ENCODE measurements at places on chromosomes 12 and 14.

GRCh38 chr12:65720136-65721130, 103.8 kb upstream of the HMGA2 start:
- DNase-seq: no peak

DNA sequence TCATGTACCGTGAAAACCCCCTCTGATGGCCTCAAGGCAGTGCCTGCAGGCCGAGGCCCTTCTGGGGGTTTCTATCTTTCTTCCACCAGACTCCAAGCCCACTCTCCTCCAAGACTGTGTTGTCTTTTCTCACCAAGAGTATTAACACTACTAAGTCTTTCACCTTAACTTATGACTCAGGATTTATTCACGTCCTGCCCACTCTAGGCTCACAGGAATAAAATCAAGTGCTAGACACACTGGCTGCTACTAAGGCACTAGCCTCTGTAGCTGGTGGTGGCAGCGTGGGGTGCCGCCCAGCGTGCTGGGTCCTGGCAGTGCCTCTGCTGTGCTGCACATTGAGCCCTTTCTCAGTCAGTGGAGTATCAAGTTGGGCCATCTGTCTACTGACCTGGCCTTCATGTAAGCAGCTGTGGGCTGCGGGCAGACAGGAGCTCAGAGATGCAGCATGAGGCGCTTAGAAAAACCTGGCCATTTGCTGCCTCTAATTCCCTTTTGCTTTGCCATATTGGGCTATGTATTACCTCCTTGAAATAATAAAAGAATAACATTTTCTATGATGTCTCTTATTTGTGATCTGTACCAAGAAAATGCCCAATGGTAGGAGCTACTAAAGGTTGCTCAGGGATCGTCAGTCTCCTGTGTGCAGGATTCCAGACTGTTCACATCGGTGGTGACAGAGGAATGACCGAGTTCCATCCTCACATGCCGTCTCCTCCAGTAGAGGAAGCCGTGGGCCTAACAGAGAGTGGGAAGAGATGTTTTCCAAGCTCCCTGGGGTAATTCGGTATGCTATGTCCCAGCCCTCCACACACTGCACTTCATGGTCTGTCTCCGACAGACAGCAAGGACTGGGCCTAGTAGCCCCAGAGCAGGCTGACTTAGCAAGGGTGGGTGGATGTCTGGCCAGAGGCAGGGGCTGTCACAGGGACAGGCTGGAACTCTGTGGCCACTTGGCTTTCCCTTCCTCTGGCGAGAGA, 39.9 kb downstream of the MAX start:
- DNase-seq: no peak

GRCh38 chr14:61418746-61419145, 97.4 kb downstream of the PRKCH start:
- DNase-seq: no peak

GRCh38 chr14:60329274-60329673, 80.3 kb downstream of the PPM1A start:
- no peak for DNase-seq

Measured in NAMALWA (cell line).